ENCODE measurements at places on chromosomes 3 and 15.

GRCh38 chr3:157103860-157104259, 56.1 kb downstream of the CCNL1 start:
- DNase-seq, result no peak

- no peak for DNase-seq
Measured at GRCh38 chr3:68057637-68058320, 403.4 kb upstream of the SUCLG2 start.

- DNase-seq, result no peak
Measured at GRCh38 chr3:122931636-122932035, 95.9 kb downstream of the SEMA5B start.

DNA sequence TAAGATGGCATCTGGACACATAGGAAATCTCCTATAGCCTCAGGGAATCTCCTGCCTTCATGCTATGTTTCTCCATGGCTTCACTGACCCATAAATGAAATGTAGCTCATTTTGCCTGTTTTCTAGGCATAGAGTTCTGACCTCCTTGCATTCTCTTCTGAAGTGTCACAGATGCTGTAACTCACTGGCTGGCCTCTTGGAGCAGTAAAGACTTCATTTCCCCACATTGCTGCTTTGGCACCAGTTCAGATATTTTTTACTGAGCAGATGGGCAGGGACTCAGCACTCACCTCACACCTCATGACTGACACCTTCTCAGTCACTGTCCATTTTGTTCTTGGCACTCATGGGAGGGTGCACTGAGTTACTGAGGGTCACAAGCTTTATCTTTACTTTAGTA, 286.7 kb upstream of the TGFBR2 start:
- no peak for DNase-seq

- no peak for DNase-seq
Measured at GRCh38 chr3:106305882-106306435, 437.1 kb upstream of the CBLB start.
